ENCODE measurements at places on chromosomes 6 and 20.
A peak's percentile ranks its signal among the peaks of the same experiment; 100 is the strongest.

GRCh38 chr6:161279677-161280415 lies 6.0 kb upstream of the AGPAT4 start:
- no peak for DNase-seq

DNA sequence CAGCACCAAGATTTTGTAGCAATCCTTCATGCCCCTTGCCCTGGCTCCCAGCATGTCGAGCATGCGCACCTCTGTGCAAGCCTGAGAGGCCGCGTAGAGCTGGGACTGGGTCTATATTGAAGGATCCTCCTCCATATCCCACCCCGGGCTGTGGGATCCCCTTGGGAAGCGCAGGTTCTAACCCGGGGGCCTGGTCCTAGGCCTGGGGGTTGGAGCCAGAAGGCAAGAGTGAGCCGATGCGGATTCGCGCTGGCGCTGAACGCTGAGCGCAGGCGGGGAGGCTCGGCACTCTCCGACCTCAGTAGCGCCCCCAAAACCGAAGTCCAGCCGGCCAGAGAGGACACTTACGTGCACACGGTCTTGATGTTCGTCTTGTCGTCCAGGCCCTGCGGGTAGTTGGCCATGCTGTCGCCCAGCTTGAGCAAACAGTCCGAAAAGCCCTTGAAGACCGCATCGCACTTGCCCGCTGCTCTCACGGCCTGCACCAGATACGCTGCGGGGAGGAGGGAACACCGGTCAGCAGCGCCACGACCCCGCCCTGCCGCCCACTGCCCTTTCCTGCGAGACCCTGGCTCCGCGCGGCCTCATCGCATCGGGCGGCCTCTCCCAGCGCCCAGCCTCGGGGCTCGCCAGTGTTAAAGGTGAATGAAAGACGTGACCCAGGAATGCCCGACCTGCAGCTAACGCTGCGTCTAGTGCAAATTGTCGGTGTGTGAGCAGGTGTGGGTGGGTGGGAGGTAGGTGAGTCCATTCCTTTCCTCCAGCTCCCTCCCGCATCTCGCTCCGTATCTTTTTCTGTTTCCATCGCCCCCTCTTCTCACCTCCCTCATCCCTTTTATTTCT lies 4.5 kb downstream of the NRN1 start:
- no peak for DNase-seq

DNA sequence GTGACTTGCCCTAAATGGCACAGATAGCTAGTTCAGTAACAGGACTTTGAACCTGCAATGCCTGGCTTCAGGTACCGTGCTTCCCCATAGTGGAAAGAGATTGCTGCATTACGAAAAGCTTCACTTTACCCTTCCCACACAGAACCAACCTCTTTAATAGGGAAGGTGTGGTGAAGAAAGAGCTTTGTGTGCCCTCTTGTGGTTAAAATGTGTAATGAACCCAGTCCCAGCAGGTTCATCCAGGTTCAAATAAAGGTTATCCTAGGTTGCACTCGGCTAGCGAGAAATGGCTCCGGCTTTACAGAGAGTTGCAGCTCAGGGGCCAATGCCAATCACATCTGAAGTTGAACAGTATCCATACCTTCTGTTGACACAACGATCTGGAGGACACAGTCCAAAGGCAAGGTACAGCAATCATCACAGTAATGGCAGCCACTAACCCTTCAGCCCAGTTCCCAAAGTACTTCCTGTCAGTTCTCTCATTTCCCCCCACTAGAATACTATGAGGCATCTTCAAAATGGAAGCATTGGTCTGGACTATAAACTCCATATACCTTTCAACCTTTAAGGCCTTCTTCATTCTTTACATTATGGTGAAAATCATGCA lies 3.0 kb downstream of the DEFB115 start:
- DNase-seq: no peak

DNA sequence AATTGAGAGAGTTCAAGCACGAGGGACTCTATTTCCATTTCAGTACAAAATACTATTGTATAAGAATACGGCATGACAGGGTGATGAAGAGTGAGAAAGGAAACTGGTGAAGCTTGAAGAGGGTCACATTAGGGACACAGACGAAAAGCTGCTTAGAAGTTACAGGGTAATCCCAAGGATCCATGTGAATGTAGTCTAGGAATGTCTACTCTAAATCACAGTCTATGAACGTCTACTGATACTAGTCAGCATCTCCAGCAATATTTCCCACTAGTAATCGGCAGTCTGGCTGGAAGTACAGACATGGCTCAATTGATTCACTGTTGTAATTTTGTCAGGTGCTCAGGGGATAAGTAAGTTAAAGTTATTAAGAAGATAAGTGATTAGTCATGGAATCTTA lies 156.4 kb downstream of the ASCC3 start:
- DNase-seq: no peak

DNA sequence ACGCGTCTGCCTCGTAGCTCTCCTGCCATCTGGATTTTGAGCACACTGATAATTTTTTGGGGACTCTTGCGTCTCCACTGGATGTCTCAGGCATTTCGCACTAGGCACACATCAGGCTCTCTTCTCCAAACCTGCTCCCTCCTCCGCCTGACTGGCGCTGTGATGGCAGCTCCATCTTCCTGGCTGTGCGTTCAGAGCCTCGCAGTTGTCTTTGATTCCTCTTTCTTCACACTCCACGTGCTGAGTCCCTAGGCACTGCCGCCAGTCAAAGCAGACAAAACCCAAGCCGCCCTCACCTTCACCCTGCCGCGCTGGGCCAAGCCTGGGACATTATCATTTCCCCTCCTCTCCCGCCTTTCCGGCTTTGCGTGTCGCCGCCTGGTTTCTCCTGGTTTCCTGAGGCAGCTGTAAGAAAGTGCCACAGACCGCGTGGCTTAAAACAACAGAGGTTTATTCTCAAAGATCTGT lies 778 bp downstream of the PSMG4 start:
- DNase-seq: no peak

GRCh38 chr6:163533443-163533842 lies 118.9 kb downstream of the QKI start:
- DNase-seq: no peak

DNA sequence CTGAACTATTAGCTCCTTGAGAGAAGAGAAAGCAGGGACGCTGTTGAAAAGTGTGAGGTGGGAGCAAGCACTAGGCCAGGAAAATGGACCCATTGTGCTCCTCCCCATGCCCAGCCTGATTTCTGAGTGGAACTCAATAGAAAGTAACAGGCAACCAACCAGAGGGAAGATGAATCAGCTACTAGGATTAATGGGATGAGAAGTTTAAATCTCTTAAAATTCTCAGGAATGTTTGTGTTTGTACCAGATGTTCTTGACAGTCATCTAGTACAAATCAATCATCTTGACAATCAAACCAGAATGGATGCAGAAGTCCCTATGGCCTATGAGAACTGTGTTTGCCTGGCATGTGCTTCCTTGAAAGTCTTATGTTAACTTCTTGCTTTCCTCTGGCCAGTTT lies 48.9 kb downstream of the HDDC2 start:
- DNase-seq: no peak

DNA sequence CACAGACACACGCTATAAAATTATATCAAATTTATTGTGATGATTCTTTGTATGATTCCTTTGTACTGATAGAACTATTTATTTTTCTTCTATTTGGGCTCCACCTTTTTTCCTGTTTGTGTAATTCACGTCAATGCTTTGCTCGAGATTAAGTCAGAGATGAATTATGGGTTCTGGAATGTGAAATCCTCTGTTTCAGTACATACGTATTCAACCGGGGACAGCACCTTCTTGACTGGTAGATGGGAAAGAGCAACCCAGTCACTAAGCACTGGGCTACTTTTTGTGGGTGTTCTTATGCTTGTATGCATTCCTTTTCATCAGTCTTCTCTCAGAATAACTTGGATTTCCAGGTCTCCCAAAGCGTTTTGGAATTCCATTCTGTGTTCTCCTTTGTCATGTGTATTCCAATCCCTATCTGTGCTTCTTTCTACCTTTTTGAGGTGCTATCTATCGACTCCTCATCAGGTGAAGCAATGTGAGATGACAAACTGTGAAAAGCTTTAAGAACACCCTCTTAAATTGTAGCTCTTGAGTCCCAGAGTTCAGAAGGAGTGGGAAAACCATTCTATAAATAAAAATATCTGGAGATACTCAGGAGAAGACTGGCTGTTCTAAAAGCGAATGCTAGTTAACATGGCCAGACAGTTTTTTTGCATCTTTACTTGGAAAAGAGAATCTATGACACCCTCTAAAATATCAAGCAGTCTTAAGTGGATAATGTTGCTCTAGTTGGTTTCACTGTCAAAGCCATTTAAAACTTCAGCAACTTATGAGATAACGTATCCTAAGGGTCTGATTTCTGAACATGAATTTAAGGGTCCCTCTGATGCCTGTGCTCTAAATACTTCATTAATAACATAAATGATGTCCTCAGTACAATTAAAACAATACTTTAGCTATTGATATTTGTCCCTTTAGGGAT lies 197.7 kb upstream of the PREP start:
- no peak for DNase-seq

GRCh38 chr6:49826743-49827406 lies 39.5 kb downstream of the CRISP1 start:
- DNase-seq: no peak

DNA sequence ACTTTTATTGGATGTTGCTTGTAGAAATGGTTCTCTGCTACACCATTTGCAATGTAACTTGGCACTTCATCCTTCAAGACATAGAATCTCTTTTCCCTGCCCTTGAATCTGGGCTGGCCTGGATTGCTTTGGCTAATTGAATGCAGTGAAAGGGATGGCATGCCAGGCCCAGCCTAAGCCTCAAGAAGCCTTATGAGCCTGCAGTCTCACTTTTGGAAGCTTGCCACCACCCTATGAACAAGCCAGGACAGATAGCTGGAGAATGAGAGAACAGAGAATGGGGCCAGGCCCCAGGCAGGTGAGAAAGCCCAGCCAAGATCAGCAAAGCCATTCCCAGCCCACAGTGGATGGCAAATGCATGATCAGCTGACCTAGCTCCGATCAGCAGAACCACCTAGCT lies 350.7 kb upstream of the RNF24 start:
- no peak for DNase-seq

DNA sequence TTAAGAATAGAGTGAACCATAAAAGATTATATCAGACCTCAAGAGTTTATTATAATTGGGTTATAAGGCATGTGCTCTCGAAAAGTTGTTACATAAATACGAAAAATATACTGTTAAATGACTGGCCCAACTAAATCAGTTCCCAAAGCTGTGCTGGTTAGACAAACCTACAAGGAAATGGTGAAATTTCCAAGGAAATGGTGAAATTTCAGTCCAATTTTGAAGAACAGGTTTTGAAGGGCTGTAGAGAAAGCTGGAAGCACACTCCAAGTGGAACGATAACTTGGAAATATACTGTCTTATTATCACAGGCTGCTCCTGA lies 400 bp upstream of the TRMT11 start:
- no peak for DNase-seq

DNA sequence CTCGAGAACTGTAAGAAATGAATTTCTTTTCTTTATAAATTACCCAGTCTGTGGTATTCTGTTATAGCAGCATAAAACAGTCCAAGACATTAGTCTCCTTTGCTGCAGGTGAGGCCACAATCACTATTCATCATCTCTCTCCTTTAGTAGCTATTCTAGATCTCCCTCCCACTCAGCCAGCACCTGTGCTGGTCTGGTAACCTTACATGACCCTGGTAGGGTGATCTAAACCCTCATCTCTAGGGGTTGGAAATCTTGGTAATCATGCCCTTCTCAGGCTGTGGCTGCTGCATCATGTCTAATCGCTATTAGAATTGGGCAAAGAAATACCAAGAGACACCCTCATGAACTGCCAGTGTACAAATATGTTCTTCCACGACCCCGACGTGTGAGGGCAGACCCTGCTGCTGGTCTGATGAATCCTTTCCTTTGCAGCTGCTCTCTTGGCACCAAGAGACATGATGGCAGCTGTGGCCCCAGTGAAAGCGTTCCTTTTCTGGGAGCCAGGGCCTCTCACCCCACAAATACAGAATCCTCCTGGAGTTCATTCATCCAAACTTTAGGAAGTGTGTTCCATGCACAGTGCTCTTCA lies 23.0 kb upstream of the IGF2R start:
- DNase-seq: no peak

- no peak for DNase-seq
Measured at GRCh38 chr20:36745234-36745926, 510 bp downstream of the NDRG3 start.

DNA sequence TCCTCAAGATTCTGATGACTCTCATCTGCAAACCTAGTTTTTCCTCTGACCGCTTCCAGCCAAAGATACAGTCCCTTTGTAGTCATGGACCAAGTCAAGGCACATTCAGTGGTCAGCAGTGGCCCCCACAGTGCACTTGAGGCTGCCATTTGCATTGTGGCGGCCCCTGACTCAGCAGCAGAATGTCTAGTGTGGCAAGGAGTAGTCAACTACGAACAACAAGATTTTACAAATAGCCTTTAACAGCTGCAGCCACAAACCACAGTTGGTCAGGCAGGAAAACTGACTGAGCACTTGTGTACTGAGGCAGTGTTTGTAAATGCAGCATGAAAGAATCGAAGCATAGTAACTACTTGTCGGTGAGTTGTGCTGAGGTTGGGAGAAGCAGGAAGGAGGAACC lies 49.6 kb downstream of the SLC2A12 start:
- no peak for DNase-seq

DNA sequence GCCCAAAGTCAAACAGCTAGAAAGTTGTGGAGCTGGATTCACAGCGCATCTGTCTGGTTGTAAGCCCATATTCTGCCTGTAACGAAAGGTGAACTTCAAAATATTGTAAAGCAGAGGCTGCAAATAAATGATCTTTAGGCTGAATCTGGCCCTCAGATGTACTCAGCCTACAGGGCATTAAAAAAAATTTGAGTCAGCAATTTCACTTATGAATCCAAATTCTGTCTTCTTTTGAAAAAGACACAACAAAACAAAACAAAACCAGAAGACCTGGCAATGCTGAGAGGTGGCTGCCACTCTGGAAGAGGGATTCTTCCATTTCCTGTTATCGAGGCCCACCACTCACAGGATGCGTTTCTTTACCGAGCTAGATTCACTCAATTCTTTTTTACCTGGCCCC lies 7.1 kb downstream of the LAMA4 start:
- DNase-seq: no peak

DNA sequence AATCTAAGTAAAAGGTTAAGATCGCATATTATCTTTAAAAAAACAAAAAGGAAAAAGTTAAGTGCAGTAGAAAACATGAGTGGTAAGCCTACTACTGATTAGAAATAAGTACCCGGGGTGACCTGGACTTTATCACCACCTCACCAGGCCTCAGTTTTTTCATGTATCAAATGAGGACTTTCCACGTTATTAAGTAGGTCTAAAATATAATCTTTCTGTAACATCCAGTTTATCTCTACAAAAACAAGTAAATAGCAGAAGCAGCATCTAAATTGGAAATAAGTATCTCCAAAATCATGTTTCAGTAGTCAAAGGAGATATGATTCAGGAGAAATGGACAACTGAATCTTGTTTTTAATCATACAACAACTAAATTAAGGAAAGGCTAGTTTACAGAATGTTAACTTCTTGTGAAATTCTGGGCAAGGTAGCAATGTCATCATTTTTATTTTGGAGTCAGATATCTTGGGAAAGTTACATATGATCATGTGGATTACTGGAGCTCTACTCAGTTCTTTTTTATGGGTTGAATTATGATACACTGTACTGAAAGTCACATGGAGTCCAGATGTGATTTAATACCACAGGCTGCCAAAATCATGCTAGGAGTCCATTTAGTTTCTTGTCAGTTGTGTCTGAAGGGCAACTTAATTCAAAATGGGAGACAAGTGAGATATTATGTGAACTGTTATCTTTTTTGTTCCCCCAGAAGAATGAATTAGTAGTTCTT lies 114.7 kb upstream of the PRL start:
- DNase-seq: no peak

- DNase-seq: peak; percentile 10
Measured at GRCh38 chr6:30326526-30327231, at the start of gene TRIM39. TSS of gene TRIM39 (plus strand) at chr6:30326927. CDS start at chr6:30329318, 2,391 bp downstream.

All from NCI-H2081 treated with DMSO at 0.1 percent for 48 hours (cell line).